Stimulated activated CD8-positive, alpha-beta memory T cell treated with anti-CD3 and anti-CD28 coated beads, Interleukin-7, amount 100 ng/mL, for 1 hour (primary cell): ENCODE measurements at places on chromosomes 12 and 14.

- no peak for DNase-seq
These were observed 42.5 kb downstream of the SPRING1 start for GRCh38 chr12:116695464-116695725.

DNA sequence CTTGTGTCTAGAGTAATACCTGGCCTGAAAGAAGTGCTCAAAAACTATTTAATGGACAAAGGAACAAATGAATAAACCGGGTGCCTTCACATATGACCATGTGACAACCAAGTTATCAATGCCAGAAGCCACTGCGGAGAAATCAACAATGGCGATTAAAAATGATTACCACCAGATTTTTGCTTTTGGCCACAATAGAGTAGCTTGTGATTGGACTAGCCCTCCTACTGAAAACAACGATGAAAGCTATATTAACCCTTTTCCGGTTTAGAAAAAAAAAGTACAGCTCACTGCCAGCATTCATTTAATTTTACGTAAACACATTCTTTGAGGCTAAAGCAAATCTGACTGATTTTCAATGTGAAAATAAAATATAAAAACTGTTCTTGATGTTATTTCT is 41.6 kb upstream of the TTC7B start:
- no peak for DNase-seq

DNA sequence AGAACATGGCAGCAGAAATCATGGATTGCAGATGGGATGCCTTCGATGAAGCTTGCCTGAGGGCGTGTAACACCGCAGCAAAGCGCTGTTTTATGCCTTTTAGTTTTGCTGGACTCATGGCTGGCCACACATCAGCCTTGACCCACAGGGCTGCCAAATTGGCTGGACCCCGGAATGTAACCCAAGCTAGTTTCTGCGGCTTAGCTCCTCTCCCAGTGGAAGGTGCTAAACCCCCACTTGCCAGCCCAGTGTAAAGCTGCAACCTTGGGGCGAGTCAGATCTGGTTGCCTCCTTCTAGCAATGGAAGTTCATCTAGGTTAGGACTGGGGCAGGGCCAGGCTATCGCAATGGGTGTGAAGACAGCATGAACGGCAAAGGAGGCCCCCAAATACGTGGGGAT is 38.3 kb downstream of the MEG3 start:
- DNase-seq: no peak

GRCh38 chr14:94029265-94029664 is 3.1 kb downstream of the OTUB2 start:
- no peak for DNase-seq

GRCh38 chr12:90922145-90922627 is 32.8 kb downstream of the CCER1 start:
- no peak for DNase-seq

- DNase-seq: peak; percentile 6
These were observed 11.0 kb downstream of the KRT7 start for GRCh38 chr12:52243856-52244614.

DNA sequence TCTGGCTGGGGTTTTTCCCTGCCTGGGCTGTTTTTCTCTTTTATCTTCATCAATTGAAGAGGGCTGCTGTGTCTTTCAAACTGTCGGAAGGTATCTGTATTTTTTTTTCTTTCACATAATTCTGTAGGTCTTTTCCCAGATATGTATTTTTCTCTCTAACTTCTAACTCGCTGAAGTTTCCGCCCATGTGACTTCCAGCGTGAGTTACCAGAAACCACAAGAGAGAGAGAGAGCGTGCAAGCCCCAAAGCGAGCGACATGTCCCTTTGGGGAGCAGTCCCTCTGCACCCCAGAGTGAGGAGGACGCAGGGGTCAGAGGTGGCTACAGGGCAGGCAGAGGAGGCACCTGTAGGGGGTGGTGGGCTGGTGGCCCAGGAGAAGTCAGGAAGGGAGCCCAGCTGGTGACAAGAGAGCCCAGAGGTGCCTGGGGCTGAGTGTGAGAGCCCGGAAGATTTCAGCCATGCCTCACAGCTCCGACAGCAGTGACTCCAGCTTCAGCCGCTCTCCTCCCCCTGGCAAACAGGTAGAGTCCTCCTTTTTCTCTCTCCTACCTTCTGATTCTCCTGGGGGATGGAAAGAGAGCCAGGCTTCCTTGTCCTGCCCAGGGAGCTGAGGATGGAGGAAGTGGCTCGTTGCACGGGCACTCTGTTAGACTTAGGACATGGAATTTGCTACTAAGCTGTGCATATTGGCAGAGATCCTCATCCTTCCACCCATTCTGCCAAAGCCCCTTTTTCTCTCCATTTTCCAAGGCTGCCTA is at the start of gene BATF:
Gene BATF, plus strand, starts transcription at position 246 of the 759 bp plus-strand sequence. Its CDS starts 214 bp downstream, at position 460.
- peak; percentile 50 for DNase-seq
